ENCODE measurements at places on chromosomes 5 and 9.

DNA sequence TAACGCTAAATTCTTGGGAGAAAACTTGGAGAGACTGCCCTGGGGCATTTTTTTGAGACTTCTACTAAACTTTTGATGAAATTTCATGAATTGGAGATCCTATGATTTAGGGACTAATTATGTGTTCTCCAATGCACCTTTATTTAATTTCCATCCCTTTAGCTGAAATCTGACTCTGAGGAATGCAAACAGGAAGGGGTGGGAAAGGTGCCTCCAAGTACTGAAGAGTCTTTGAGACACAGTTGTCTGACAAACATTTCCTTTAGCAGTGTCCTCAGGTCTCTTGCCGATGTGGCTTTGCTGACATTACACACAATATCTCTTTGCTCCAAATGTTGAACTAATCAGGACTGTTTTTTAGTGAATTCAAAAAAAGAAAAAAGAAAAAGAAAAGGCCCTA is 76.9 kb downstream of the LIX1 start:
- DNase-seq, result no peak

GRCh38 chr9:79104951-79105350 is 466.8 kb upstream of the TLE4 start:
- no peak for DNase-seq

DNA sequence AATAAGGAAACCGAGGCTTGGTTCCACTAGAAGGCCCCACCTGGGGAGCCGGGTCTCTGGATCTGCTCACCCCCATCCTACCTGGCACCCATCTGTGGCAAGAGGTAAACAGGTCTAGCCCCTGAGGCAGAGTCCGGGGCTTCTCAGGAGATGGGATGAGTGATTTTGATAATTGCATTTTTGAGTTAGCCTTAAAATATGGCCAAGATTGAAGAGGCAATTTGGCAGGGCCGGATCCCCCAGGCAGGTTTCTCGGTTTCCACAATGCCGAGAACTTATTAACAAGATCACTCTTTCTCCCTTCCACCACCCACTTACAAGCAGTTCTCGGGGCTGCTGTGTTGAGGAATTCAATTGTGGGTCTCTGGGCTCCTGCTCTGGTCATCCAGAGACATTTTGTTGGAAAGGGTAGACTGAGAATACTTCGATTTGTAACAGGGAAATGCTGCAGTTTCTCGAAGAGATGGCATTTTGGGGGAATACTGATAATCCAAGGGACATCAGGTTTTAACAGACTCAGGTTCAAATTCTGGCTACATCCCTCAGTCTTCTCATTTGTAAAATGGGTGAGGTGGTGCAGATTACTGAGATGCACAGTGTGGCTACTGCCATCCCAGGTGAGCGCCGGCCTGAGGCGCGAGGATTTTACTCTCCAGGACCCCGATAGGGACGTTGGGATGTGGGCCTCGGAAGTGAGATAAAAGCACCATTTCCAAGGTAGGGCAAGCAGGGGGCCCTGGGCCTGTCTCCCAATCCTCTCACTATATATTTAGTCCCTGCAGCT is 194.2 kb downstream of the CDK5RAP2 start:
- no peak for DNase-seq

GRCh38 chr5:103434057-103434456 is 128.5 kb downstream of the NUDT12 start:
- no peak for DNase-seq

DNA sequence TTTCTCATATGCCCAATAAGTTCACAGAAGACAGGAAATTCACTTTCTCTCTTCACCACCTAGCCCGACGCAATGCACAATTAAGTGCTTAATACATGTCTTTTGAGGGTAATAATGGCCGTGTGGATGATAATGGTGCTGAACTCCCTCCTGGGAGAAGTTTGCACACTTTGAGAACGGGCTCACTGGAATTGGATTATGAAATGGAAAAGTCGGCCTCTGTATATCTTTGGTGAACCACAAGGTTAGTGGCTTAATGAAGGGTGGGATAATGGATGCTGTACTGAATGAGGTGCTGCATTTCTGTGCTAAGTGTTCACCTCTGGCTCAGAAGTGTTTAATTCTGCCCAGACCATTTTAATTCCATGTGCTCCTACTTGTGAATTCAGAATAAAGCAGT is 207.5 kb downstream of the IRX2 start:
- no peak for DNase-seq

DNA sequence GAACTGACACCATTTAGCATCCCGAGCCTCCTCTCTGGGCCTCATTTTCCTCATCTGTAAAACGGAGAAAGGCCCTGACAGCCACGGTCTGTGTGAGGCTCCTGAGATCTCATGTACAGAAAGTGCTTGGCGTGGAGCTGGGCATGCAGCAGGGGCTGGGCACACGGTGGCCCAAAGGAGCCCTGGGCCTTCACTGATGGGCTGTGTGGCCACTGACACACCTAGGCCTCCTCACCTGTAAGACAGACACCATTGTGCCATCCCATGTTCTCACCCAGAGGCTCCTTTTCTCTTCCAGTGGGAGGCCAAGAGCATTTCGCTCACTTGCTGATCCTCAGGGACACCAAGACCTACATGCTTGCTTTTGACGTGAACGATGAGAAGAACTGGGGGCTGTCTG is 1.6 kb downstream of the ORM1 start:
- DNase-seq, result no peak

- DNase-seq, result no peak
These were observed 59.0 kb downstream of the PCDHGC5 start for GRCh38 chr5:141547921-141548320.

GRCh38 chr9:78539904-78540303 is 243.0 kb downstream of the PSAT1 start:
- DNase-seq, result peak; percentile 16

- no peak for DNase-seq
These were observed 205.2 kb upstream of the EDIL3 start for GRCh38 chr5:84589926-84590325.

GRCh38 chr9:18542837-18543405 is 69.0 kb downstream of the ADAMTSL1 start:
- DNase-seq, result no peak
